ENCODE measurements at places on chromosomes 2 and 18.

DNA sequence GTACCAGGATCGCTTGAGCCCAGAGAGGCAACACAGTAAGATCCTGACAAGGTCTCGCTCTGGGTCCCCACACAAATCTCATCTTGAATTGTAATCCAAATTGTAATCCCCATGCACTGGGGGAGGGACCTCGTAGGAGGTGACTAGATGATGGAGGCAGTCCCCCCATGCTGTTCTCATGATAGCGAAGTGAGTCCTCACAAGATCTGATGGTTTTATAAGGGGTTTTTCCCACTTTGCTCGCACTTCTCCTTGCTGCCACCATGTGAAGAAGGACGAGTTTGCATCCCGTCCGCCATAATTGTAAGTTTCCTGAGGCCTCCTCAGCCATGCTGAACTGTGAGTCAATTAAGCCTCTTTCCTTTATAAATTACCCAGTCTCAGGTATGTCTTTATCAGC is 46.0 kb upstream of the SERTAD2 start:
- DNase-seq, result no peak

GRCh38 chr2:179554639-179555386 is 290.2 kb upstream of the SESTD1 start:
- no peak for DNase-seq

DNA sequence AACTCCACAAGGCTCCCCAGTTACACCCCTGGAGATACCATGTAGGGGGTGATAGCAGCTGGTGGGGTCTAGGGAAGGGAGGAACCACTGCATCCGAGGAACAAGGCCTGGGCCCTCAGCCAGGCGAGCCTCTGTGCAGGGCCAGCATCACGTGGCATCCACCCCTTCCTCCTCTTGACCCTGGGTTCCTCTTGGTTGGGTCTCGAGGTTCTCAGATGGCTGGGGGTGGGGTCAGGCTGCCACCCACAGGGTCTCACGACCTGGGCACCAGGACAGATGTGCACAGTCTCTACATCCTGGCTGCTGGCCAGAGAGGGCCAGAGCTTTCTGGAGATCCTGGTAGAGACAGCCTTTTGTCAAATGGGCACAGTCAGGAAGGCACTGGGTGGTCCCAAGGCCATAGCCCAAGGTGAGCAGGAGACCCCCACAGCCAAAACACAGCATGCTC is 10.4 kb downstream of the HS6ST1 start:
- no peak for DNase-seq

- DNase-seq, result no peak
These were observed 1424.0 kb upstream of the PIK3C3 start for GRCh38 chr18:40531051-40531450.

GRCh38 chr2:120667981-120668380 is 67.7 kb upstream of the GLI2 start:
- DNase-seq, result no peak

DNA sequence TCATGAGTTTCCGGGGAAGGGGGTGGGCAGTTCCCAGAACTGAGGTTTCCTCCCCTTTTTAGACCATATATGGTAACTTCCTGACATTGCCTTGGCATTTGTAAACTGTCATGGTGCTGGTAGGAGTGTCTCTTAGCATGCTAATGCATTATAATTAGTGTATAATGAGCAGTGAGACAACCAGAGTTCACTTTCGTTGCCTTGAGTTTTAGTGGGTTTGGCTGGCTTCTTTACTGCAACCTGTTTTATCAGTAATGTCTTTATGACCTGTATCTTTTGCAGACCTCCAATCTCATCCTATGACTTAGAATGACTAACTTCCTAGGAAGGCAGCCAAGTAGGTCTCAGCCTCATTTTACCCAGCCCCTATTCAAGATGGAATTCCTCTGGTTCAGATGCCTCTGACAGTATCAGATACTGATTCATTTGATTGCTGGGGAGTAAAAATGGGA is 447.3 kb downstream of the XIRP2 start:
- DNase-seq, result peak; percentile 38

GRCh38 chr2:171271971-171272436 is 111.3 kb upstream of the TLK1 start:
- DNase-seq, result peak; percentile 65

- DNase-seq, result no peak
These were observed 39.6 kb downstream of the RTTN start for GRCh38 chr18:70165936-70166335.

DNA sequence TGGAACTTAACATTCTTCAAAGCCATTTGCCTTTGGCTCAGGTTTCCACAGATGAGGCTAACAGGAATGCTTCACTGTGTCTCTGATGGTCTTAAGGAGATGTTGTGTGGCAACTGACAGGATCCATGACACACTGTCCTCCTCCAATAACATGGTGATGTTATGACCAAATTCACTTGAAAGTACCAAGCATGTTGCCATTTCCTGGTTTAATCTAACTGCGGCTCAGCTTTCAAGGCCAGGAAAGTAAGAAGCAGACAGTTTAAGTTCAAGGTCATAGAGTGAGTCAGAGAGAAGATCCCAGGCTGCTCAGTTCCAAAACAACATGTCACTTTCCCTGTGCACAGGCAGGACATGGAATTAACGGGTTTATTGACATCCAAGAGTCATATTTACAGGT is 513.6 kb downstream of the STK39 start:
- no peak for DNase-seq

DNA sequence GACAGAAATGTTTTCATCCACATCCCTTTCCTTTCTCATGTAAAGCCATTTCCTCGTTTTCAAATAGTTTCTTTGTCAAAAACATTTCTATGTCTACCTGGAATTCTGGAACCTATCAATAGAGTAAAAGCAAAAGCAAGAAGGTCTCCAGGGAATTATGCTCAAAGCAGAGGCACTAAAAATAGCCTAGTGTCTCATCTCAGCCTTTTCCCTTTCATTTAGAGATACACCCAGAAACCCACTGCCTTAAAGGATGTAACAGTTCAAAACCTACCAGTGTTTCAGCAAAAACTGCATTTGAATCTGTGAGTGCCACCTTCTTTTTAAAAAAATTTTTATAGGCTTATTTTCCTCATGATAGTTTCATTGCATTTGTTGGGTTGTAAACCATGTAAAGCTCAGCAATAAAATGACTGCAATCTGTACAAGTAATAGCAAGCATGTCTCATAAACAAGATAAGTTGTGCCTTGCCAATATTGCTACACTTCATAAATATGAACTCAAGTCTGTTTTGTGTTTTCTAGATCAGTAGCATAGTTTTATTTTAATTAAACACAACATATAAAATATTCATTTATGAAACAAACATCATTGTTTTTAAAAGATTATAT is 927.3 kb upstream of the ACVR2A start:
- DNase-seq, result no peak

DNA sequence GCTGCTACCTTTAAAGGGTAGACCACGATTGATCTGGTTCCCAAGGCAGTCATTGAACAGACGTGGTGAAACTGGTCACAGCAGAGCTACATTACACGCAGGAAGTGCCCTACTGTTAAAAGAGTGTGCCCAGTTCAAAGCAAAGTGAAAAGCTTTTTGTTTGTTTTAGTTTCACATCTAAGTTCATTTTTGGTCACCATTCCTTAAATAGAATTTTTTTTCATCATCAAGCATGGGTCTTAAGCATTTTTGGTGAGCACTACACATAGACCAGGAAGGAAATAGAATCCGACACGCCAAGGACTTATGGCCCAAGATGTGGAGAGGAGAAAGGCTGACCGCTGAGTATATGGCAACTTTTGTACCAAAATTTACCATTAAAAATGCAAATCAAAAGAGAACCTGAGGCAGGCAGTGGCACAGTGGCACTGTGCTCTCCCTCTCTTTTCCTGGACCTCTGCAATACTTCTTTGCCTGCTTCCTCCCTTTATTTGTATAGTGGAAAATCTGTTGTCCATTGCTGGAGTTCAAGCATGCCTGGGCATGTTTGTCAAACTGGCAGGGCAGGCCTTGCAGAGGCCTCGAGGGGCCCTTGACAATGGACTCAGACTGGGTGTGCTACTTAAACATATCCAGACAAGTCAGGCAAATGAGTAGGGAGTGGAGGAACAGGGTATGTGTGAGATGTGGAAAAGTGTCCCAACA is 42.6 kb upstream of the HNRNPA3 start:
- DNase-seq, result no peak

DNA sequence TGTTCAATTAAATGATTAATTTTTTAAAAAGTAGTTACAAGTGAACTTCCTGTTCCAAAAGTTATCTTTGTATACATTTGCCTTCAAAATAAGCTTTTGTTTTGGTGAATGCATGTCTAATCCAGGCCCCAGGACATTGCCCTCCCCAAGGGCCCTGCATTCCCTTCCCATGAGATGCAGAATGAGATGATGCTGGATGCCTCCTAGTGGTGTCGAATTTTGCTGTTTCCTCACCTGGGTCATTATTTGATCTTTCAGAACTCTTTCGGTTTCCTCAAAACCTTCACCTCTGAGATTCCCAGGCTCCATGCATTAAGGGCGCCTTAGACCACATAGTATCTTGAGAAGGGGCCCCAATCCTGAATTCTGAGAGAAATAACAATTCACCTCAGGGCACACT is 728.8 kb downstream of the CNTNAP5 start:
- no peak for DNase-seq

DNA sequence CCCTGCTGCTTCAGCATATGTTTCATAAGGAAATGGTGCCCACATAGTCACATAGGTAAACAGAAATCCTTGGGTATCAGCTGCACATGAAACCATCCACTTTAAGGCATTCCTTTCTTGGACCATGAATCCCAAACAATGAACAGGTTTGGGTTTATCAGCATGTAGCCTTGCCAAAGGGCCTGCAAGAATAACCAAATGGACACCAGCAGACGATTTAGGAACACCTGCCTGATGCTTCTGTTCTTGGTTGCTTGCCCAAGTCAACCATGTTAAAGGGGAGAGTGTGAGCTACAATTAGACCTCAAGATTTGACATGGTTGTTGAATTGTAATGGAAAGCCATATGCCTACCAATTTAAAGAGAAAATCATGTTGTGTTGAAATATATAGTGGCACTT is 1342.7 kb upstream of the PIK3C3 start:
- no peak for DNase-seq

- no peak for DNase-seq
These were observed 20.3 kb downstream of the TGOLN2 start for GRCh38 chr2:85307527-85307897.

GRCh38 chr2:124450481-124450880 is 425.4 kb downstream of the CNTNAP5 start:
- no peak for DNase-seq

DNA sequence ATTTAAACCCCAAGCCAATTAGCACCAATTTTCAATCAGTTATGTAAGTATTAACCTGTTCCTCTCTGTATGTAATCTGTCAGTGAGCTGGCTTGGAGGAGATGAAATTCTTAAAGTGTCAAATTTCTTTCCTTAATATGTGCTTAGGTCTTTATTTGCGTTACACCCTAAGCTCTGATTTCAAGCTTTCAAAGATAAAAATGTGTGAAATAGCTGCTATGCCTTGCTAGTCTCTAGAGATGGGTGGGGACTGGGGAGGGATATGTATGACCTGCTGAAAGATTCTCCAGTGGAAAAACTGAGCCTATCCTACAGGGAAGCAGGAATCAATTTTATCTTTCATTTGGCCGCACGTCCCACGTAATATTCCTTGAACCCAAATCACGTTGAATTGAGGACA is 264.5 kb downstream of the RND3 start:
- no peak for DNase-seq

DNA sequence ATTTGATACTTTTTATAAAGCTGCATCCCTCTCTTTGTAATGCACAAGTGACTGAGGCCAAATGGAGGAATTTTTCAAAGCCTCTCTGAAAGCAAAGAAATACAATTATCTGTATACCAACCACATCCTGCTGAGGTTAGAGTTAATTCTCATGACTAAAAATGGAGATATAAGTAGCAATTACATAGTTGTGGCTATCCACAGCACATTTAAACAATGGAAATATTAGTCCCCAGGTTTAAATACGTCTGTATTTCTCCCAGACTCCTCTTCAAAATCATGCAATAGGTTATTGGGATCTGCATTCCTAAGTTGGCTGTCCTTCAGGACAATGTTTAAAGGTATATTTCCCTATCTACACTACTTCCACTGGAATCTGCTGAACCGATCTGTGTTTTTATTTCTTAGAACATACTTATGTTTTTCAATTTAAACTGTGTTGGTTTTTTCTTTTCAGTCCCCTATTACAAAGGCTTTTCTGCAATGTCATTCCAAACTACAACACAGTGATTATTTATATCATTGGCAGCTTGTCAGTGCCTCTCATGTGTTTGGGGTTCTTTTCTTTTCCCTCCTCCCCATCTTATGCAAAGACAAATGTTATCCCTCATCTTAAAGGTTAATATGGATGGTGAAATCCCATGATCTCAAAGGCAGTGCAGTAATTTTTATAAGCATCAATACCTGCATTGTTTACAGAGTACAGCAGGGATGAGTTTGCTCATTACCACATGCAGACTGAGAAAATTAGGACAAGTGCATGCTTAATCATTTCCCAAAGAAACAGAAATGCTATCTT is 134.8 kb upstream of the FSHR start:
- DNase-seq, result no peak

- no peak for DNase-seq
These were observed 56.2 kb upstream of the ATP8B1 start for GRCh38 chr18:57859314-57859713.

GRCh38 chr18:2903006-2903405 is 56.2 kb downstream of the EMILIN2 start:
- no peak for DNase-seq

DNA sequence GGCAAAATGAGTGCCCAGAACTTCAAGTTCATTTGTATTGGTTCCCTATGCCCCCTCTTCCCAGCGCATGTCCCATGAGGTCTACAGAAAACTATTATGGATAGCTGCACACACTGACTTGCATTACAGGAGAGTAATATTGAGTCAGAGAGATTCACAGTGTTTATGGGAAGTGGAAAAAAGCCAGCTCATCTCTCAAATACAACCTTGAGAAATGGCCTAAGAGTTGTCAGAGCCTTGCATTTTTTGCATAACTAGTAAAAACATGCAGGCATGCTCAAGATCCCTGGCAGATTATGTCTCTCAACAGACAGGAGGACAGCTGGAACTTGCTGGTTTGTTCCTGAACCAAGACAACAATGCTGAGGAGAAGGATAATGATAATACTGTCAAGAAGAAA is 1292.8 kb downstream of the DSC3 start:
- no peak for DNase-seq

DNA sequence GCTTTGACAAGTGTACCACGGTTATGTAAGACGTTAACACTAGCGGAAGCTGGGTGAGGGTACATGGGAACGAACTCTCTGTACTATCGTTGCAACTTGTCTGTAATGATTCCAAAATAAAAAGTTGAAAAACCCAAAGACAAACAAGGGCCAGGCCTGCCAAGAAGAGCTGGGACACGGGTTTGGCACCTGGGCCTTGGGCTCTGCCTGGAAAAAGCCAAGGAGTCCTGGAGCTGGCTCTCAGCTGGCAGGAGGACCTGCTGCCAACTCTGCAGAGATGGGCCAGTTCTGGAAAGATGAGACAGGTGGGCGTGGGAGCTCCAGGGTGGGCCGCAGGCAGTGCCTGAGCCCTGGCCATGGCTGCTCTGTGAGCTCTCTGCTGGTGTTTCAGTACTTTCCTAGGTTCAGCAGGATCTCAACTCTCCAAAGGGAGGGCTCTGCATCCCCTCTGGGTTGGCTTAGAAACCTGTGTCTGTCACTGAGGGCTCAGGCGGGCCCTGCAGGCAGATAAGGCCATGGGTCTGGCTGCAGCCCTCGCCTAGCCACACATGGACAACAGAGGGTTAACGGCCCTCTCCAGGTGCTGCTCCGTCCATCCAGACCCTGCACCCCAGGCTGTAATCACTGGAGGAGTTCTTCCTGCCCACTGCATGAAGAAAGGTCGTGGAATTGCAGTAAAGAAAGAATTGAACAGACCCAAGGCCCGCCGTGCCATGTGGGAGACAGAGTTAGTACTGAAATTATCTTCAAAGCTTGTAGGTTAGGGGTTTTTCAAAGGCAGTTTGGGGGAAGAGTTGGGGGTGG is 89.9 kb downstream of the RHOB start:
- DNase-seq, result no peak
